ENCODE measurements at places on chromosomes 6 and 20. TPM values are rescaled to one million over a fixed set of nuclear protein-coding genes. Genes with fewer than 3 reads are reported as not detected.

GRCh38 chr20:50389438-50389807 is 120.8 kb upstream of the PTPN1 start:
- DNase-seq, result no peak

DNA sequence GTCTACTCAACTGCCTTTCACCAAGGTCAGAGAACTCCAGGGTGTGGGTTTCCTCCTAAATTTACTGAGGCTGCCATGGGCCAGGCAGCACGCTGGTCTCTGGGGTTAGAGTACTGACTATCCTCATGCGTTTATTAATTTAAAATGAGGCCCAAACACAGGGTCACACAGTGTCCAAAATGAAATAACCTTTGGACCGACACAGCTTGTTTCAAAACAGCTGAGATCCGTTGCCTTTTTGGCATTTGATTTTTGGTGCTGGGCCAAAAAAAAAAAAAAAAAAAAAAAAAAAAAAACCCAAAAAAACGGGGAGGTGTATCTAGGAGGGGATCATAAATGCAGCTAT is 14.6 kb upstream of the TOX2 start:
- DNase-seq, result no peak

DNA sequence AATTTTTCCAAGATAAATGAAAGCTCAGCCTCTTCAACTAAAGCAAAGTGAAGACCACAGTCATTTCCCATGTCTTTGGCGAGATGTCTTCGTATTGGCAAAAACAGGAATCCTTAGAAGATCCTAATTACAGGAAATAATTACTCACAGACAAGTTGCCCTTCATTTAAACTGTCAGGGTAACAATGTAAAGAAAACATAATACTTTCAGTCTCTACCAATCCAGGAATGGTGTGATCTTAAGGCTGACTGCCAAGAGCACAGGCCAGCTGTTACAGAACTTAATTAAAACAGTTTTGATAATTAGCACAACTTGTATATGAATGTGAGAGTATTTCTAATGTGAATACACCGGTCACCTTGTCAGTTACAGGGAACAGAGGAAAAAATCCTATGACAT is 292.2 kb downstream of the PACRG start:
- no peak for DNase-seq

ASIP gene
- total RNA-seq, result not detected

GPX5 gene
- total RNA-seq, result not detected

TRIM15 gene
- not detected for total RNA-seq

- no peak for DNase-seq
These were observed 33.8 kb downstream of the ZNF341 start for GRCh38 chr20:33765592-33765991.

GRCh38 chr6:156718647-156719394 is 58.4 kb upstream of the ARID1B start:
- DNase-seq, result no peak

DNA sequence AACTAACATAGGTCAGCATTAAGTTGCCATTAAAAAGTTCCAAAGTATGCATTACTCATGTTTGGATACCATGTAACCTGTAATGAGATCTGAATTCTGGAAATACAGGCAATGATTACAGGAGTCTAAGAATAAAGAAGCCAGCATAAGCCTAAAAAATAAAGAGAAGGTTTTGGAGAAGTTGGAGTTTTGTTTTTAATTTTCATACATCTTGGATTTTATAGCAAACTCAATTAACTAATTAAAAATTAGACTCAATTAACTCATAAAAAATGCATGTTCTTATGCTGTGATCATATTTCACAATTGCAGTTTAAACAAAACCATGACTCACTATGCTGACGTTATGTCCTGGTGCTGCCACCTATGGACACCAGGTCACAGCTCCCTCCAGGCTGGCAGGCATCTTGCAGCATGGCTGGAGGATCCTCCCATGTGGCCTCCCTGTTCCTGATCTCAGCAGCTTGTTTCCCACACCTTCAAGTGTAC is 648.8 kb upstream of the AGPAT4 start:
- peak; percentile 28 for DNase-seq

SLC17A3 gene
- total RNA-seq, result 0.23 TPM

RIPOR3 gene
- total RNA-seq, result not detected

DNA sequence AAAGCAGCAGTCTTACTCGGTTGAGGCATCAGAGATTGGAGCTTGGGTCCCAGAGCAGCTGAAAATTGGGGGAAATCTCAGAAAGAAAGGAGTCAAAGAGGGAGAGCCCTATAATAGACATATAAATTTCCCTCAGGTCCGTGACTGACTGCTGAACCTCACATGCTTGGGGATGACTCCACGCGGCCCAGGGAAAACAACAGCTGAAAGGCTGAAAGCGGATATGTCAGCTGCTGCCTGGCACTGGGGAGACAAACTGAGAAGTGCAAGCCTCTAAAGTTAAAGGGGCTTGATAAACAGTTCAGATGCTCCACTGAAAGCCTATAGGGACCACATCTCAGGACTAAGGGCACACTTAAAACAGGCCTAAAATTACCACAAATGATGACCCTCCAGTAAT is 255.9 kb upstream of the RIN2 start:
- DNase-seq, result no peak

DNA sequence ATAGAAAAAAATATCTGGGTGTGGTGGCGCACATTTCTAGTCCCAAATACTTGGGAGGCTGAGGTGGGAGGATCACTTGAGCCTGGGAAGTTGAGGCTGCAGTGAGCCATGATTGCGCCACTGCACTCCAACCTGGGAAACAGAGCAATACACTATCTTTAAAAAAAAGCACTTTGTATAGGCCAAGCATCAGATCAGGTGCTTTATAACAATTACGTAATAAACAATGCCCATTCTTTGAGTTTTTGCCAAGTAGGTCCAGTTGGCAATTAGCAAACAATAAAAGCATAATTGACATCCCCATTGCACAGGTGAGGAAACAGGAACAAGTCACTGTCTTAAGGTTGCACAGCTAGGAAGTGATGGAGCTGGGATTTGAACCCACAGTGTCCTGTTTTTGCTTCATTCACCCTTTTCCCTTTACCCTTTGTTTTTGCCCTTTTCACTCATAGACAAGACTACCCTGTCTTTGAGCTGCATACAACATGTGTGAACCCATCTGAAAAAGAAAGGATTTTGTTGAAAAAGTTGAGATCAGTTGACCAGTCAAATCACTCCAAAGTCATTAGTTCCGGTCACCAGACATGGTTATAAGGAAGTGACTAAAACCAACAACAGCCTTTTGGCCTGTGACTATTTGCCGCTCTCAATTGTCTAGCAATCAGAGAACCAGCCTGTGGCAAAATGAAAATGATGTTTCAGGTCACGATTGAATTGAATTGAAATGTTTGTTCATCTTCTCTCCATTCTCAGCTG is 303.6 kb downstream of the TFAP2C start:
- no peak for DNase-seq

- DNase-seq, result no peak
These were observed at the start of gene MYT1 for GRCh38 chr20:64164123-64164836. Gene MYT1, plus strand, starts transcription at chr20:64164452. Its CDS starts 34,410 bp downstream, at chr20:64198862.

DNA sequence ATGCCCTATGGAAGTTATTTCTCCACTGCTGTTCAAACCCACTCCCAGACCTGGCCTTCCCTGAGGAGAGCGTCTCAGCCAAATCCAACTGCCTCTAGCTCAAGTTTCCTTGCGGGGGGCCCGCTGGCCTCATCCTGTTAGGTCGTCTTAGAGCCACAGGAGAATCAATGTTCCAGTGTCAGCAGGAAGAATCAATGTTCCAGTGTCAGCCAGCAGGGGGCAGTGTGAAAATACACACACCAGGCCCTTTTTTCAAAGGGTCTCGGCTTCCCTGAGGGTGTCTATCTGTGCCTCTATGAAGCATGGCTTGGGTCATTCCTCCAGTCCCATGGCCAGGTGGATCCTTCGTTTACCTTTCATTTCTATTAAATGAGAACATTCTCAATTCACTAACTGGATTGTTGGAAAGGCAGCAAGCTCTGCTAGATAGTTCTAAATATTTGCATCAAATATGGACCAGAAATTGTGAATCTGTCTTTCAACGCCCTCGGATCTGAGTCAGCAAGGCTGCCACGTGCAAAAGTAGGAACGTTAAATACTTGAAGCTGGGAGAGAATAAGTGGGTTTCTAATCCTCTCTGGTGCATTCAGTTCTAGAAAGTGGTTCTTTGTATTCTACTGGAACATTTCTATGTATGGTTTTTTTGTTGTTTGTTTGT is 19.2 kb downstream of the PRND start:
- peak; percentile 65 for DNase-seq

GRCh38 chr6:1233924-1234323 is 78.0 kb upstream of the FOXQ1 start:
- no peak for DNase-seq

DNA sequence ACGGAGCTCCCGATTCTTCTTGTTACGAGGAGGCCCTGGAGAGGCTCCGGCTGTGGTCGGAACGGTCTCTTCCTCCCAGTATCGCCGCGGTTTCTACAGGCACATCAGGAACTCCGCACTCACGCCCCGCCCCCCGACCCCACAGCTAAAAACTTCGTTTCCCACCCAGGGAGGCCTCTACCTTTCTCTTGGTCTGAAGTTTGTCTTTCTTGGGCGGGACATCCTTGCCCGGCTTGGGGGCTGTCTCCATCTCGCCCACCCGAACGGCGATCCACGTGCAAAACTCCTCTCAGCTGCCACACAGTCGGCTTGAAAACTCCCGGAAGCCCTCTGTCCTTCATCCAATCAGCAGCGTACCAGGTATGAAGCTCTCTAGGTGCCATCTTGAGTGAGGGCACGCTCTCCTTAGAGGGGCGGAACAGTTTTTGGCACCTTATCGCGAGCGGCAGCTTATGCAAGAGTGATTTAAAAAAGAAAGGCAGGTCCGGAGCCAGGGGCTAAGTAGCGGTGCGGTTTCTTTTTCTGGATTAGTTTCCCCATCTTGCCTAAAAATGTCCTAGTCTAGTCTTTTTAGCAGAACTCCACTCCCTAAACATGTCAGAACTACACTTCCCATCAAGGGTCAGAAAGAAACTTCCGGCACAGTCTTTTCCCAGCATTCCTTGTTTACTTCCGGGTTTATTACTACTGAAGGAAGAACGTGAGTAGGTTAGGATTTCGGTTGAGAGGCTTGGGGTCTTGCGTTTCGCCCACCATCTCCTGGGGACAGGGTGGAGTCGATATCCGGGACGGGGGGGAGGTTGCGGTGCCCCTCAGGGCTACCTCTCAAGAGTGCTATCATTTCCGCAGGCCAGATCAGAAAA is at the start of the genes PFDN6 and WDR46:
PFDN6 (plus strand) TSS at position 681 of the 863 bp plus-strand sequence. CDS start 256 bp downstream, outside the sequence.
WDR46 (minus strand) TSS at position 319 of the 863 bp plus-strand sequence; CDS start at position 250, 69 bp downstream.
- DNase-seq, result peak; percentile 74

TRIM31 gene
- not detected for total RNA-seq

DNA sequence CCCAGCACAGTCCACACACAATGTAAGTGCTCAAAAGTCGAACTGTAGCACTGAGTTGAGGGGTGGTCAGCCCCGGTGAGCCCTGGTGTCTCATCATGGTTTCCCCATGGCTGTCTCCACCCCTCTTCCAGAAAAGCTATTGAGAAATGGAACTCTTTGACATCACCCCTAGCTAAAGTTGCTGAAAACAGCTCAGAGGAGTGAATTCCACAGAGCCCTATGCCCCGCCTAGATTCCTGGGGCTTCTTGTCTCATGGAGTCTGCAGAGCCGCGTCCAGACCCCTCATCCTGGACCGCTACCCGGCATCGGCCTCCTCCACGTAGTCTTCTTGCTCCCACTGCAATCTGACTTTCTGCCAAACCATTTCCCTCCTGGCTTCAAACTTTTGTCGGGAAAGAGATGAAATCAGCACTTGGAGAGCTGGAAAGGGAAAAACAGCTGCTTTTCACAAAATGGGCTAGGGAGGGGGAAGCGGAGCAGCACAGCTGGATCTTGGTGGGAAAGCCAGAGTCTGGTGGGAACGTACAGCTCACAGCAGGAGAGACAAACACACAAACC is 132.2 kb downstream of the SNX5 start:
- no peak for DNase-seq

DNA sequence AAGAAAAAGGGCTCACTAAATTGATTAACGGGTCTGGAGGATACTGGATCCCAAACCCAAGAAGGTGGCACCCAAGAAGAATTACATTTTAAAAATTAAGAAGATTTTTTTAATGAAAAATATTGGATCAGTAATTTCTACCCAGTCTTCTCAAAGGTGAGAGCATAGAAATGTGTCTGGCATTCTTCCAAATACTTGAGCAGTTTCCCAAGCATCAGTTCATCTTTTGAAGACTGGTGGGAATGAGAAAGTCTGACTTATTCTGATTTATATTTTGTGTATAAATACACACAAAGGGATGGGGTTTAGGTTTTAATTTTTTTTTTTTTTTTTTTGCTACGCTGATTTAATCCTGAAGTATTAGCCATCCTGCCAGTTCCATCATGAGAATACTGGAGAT is 3.3 kb downstream of the MGME1 start:
- DNase-seq, result no peak

GCM1 gene
- total RNA-seq, result 0.11 TPM

DNA sequence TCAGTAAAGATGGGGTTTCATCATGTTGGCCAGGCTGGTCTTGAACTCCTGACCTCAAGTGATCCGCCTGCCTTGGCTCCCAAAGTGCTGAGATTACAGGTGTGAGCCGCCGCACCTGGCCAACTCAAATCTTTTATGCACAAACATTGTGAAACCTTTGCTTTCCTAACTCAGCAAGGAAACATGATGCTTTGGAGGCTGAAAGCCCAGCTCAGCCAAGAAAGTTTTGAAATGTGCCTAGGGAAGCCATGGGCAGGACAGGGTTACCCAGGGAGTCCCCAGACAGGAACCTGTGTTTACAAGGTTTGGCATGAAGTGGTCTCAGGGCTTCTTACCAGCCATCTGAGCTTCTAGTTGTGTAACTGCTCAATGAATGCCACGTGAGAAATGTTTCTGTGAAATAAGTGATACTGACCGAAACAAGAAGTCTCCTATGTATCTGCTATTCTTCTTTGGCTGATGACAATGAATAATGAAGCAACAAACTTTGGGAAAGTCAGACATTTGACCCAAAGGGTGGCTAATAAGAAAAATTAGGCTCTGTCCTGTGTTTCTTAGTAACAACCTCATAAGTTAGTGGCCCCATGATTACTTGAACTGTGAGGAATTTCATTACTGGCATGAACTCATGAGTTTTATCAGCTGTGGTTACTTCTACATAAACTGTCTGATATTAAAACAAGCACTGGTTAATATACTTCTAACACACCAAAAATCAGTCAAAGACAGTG is 163.5 kb downstream of the KIF6 start:
- no peak for DNase-seq

GRCh38 chr20:14434384-14435136 is 97.1 kb upstream of the FLRT3 start:
- no peak for DNase-seq

GRCh38 chr6:7142918-7143475 is 35.2 kb downstream of the RREB1 start:
- DNase-seq, result no peak

- no peak for DNase-seq
These were observed 11.5 kb upstream of the PREX1 start for GRCh38 chr20:48839154-48839917.

Measured in activated naive CD8-positive, alpha-beta T cell treated with anti-CD3 and anti-CD28 coated beads, Interleukin-2, amount 10 ng/mL, durations not matched to agents 7 days and 5 days (primary cell).